Occipital lobe (tissue), 3 donors: ENCODE measurements at places on chromosomes 12 and 14. TPM values are rescaled to one million over a fixed set of nuclear protein-coding genes. Genes with fewer than 3 reads are reported as not detected.

Gene SH2B3
- 5.1 TPM for total RNA-seq

Gene RPL6
- total RNA-seq = 870 TPM

DNA sequence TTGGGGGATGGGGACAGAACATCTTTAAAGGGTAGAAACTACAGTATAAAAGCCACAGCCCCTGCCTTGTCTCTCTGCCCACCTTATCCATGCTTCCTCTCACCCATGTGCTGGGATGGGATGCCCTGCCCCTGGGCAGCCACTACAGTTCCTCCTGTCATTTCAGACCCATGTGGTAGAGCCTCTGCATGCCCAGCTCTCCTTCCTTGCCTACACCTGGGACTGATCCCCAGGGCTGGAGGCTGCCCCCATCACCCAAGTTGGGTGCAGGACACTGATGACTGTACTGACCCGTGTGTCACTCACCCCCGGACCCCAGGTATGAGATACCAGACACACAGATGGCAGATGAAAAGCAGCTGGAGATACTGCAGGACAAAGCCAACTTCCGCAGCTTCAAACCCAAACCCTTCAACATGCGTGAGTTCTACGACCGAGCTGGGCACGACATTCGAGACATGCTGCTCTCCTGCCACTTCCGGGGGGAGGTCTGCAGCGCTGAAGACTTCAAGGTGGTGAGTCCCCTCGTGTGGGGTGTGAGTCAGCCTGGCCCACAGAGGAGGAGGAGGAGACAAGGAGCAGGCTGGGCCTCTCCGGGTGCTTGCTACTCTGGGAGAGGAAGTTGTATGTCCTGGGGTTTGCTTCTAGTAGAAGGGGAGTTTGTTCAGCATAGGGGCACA, 2.2 kb downstream of the ASIC1 start:
- no peak for DNase-seq

GRCh38 chr12:96989916-96990315, 82.9 kb downstream of the NEDD1 start:
- no peak for DNase-seq

Gene MIPOL1
- 29.9 TPM for total RNA-seq

- DNase-seq = no peak
Observed at GRCh38 chr12:94225947-94226630, 77.7 kb downstream of the PLXNC1 start.

Gene KRT74
- total RNA-seq = not detected

Gene CCDC175
- total RNA-seq = 3.3 TPM

GRCh38 chr12:128790221-128790620, 33.5 kb downstream of the SLC15A4 start:
- DNase-seq = no peak

- no peak for DNase-seq
Observed at GRCh38 chr12:103379670-103380069, 116.1 kb downstream of the C12orf42 start.

DNA sequence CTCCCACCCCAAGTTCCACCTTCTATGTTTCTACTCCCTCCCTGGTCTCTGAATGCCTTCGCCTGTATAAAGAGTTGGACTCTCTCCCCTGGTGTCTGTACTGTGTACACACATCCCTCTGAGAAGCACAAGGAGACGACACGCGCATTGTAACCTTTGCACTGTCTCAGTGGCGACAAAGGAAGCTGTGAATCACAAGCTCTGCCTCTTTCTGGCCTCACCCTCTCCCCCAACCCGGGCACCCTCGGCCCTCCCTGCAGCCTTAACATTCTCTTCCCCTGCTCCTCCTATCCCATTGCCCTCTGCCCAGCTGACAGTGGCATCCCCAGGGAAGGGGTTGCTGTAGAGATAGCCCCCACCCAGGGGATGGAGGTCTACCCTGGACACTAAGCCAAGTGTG, 2.5 kb upstream of the SMARCD1 start:
- no peak for DNase-seq

DNA sequence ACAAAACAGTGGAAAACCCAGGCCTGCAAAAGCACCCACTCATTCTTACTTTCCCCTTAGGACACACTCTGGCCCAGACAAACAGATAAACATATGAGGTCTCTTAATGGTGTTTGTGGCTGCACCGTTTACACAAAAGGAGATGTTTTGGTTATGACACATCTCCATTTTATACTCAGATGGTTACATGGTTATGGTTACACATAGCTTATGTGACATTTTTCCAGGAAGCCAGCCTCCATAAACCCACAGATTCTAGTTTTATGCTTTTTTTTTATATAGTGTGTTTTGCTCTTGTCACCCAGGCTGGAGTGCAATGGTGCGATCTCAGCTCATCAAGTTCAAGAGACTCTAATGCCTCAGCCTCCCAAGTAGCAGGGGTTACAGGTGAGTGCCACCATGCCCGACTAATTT, 3.5 kb upstream of the KLRD1 start:
- no peak for DNase-seq

DNA sequence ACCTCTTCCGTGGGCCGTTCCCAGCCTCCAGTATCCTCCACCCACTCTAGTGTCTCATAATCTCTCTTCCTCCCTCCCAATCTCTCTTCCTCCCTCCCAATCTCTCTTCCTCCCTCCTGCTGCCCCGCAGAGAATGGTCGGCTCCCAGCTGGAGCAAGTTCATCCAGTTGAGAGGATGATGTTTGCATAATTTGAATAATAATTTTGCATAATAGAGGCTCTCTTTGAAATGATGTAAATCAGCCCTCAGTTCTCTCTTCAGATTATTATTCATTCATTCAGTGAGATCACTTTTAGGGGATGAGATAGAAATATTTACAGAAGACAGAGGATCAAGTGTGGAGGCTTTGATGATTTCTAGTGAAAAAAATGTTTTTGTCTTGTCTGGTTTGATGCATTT, 125.0 kb downstream of the PTPN11 start:
- DNase-seq = no peak

GRCh38 chr14:105685003-105685402, 158.6 kb downstream of the TMEM121 start:
- no peak for DNase-seq

Gene ASB2
- not detected for total RNA-seq
